ENCODE measurements at places on chromosomes 12 and 14.

DNA sequence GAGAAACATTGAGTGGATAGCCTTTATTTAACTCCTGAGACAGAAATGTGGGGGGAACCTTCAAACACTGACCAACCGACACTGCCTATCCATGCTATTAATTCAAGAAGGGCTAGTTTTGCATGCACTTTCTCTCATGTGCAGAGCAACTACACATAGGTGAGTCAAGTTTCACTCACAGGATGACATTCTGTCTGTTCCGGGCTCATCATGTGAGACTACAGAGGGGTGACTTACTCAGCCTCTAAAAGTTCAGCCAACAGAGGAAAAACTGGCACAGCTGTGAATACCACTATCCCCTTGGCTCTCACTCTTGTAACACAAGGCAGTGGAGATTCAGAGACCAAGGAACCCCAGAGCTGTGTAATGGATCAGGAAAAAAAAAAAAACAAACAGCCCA lies 13.3 kb downstream of the BEST3 start:
- no peak for DNase-seq

DNA sequence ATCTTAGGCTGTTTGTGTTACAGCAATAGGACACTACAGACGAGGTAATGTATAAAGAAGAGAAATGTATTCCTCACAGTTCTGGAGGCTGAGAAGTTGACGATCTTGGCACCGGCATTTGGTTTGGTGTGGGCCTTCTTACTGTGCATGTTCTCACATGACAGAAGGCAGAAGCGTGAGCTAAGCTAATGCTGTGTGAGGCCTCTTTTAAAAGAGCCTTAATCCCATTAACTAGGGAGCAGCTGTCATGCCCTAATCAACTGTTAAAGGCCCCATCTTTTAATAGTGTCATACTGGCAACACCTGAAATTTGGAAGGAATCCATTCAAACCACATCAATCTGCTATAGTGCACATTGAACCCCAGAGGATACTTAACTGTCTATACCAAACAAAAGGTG lies 992.9 kb downstream of the GALC start:
- DNase-seq, result no peak

DNA sequence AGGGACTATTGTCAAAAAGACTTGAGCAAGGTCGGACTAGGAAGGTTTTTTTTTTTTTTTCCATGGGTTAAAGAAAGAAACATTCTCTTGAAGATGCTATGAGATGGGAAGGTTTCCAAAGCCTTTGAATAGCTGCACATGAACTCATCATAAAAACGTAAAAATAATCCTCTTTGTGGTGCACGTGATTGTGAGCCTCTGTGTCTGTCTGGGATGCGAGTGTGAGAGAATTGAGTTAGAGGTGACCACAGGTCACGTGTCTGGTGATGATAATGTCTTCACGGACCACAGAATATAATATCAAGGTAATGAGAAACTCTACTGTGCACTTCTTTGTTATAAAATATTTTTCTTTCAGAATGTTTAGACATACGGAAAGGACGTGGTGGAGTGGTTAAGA lies 24.3 kb upstream of the ADGRD1 start:
- no peak for DNase-seq

GRCh38 chr12:32605326-32606095 lies 73.6 kb upstream of the DNM1L start:
- DNase-seq, result no peak

DNA sequence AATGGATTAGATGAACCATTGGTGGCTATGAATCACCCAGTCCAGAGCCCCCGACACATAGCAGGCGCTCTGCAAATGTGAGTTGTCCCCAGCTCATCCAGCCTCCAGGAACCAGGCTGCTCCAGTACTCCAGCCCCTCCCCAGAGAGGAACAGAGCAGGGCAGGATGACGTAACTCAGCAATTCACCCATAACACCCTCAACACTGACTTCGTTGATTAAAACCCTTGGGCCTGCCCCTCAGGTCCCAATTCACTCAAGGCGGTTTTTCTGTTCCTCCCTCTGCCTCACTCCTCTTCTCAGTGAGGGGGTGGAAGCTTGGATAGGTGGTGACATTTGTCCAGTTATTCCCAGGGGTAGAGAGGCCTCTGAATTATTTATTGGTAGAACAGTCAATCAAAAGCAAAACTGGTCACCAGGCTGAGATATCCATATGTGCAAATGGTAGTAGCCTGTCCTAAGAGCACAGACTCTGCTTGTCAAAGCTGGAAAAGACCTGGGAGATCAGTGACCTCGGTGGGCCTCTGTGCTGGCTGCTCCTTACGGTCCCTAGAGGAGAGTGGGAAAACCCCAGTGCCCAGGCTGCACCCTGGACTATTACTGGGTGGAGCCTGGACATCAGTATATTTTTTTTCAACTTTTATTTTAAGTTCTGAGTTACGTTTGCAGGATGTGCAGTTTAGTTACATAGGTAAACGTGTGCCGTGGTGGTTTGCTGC lies 97.0 kb downstream of the CMKLR1 start:
- DNase-seq, result no peak

DNA sequence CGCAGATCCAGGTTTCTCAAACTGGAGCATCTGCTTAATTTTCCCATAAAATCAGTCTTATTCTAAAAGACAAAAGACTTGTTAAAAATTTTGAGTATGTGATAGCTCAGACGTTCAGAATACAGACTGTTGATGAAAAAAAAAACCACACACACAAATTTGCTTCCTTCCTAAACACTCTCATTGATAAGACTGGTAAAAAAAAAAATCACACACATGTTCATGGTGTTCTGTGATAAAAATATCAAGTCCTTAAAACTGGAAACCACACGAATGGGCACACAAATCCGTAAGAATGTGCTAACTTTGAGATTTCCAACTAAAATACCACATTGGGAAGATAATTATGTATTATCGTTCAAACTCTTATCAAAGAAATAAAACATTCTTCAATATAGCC lies 6.7 kb upstream of the ARID4A start:
- DNase-seq, result no peak

DNA sequence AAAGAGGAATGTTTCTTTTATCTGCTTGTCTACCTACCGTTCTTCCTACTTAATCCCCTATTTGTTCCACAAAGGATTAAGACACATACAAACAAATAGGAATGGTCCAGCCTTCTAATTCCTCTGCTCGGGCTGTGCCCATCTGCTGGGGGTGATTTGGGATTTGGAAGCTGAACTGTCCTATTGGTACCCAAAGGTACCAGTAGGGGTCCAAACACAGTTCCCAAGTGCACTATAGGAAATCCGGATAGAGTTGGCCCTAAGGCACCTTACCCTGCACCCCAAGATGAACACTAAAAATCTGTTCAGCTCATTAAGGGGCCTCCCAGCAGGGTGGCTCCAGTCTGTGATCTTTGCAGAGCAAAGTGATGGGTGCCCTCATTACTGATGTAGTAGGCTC lies 566.9 kb downstream of the NRXN3 start:
- no peak for DNase-seq

- DNase-seq, result no peak
Measured at GRCh38 chr14:53441789-53442188, 288.7 kb upstream of the DDHD1 start.

DNA sequence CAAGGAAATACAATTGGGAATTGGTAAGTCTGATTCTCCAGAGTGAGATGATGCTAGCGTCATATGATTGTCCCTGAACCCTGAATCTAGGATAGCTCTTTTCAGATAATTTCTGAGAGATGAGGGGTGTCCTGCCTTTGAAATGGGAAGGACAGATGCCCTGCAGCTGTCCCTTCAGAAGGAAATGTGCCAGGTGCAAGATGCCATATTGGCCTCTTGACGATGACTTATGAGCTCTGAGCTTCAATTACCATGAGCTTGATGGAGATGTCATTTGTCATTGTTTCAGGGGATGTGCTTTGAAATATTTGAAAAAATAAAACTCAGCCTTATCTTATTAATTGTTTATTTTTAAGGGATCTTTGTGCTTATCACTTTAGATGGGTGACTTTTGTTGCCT lies 185.1 kb downstream of the DACT1 start:
- peak; percentile 71 for DNase-seq

DNA sequence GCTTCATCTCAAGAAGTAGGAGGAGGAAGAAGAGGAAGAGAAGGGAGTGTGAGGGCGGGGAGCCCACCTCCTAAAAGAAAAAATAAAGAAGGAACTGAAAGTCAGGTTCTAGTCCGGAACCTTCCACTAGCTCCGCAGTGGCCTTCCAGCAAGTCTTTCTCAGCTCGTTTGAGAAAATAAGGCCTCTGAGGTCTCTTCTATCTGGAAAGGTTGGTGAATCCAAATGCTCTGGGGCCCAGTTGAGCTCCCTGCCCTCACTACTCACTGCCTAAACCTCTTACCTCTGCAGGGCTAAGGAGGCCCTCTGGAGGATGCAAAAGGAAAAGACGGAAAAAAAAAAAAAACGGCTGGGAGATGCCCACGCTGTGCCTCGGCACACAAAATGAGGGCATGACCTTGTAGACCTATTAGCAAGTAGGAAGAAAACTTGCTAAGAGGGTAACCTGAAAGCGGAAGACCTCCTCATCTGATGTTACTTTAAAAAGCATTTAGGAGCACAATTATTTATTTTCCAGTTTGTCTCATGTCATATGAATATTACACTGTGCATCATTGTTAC lies 35.9 kb downstream of the FBLN5 start:
- peak; percentile 44 for DNase-seq

GRCh38 chr12:117042171-117042842 lies 56.9 kb downstream of the TESC start:
- no peak for DNase-seq

- no peak for DNase-seq
Measured at GRCh38 chr12:115506822-115507559, 770.5 kb downstream of the MED13L start.

DNA sequence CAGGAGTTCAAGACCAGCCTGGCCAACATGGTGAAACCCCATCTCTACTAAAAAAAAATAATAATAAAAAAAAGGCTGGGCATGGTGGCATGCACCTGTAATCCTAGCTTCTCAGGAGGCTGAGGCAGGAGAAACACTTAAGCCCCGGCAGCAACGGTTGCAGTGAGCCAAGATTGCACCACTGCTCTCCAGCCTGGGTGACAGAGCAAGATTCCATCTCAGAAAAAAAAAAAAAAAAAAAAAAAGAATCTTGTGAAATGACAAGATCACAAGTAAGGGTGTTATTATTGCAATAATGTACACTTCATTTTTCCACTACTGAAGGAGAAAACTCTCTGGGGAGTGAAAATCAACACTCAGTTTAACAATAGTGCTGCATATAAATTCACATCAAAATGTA lies 8.8 kb upstream of the PTGR2 start:
- no peak for DNase-seq

DNA sequence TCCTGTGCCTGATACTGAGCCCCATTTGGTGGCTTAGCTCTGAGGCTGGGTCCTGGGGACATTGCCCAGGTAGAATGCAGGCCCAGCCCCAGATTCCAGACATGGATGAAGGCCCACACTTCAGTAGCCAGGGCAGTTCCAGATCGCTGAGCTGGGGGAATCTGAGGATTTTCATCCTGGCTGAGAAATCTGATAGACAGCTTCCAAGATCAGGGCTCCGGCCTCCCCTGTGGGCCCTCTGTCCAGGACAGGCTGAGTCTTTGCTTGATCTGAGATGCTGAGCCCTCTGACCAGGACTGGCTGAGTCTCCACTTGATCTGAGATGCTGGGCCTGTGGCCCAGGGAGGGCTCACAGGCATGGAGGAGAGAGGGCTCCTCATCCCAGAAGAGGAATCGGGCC lies 3.3 kb upstream of the RASAL1 start:
- no peak for DNase-seq

DNA sequence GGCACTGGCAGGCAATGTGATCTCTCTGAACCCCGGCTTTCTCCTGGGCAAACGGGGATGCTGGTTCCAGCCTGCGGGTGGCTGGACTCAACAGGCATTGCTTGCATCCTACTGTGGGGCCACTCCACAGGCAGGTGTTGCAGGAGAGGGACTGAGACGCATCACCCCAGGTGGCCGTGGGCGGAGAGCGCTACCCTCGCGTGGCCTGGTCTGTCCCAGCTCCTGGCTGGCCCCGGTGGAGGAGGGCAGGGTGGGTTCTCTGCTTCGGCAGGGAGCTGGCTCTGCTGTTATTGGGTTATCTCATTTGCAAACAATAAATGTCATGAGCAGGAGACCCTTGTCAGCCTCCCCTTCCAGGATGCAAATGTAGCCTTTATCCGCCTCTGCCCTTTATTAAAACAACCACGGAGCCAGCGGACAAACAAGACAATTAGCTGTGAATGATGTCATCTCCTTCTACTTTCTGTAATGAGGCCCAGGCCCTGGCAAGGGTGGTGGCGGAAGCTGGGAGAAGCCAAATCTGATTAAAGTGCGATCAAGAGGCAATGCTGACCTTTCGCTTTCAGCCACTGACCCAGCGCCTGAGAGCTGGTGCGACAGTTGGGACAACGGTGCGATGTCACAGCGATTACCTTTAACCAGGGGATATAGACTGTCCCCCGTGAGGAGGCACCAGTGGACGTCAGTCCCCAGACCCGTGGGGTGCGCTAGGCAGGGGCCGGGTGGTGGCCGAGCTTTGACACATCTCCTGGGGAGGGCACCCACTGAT lies 161.8 kb downstream of the KIF26A start:
- no peak for DNase-seq

DNA sequence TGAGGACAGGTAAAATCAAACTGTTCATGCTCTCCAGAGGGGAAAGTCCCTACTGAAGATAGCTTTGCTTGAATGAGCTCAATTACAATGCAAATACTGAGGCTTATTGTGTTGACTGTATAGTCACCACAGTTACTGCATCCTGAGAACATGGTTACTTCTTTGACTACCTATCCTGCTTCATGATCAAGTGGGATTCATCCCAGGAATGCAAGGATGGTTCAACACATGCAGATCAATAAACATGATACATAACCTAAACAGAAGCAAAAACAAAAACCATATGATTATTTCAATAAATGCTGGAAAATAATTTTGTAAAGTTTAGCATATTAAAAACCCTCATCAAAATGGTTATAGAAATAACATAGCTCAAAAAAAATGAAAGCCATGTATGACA lies 32.9 kb upstream of the P2RX7 start:
- no peak for DNase-seq

GRCh38 chr12:13203034-13203922 lies 6.8 kb downstream of the EMP1 start:
- no peak for DNase-seq

DNA sequence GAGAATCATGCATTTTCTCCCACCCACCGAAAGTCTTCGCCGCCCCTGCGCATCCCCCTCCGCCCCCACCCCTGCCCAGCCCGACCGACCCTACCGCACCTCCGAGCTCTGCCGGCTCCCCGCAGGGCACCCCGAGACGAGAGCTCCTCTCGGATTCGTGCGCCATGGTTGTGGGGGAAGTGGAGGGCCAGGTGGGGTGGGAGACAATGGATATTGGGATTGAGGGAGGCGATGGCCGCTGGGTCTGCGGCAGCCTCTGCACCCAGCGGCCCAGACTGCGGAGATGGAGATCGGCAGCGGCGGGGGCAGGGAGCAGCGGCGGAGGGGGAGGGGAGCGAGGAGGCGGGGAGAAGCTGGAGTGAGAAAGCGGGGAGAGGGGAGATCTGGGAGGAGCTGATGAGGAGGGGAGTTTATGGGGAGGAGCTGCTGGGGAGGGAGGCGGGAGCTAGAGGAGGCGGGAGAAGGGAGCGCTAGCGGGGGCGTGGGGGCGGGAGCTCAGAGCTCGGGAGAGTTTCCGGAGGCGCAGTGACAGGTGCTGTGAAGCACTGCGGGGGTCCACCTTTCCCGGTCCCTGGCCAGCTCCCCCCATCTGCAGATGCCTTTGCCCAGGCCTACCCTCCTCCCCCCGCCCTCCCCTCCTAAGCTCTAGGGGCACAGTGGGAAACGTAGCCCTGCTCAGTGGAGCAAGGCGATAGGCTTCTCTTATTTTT lies at the start of gene SALL2:
Gene SALL2 (minus strand): TSS at position 385 of the 710 bp plus-strand sequence. CDS start 219 bp downstream, at position 166.
- peak; percentile 80 for DNase-seq

- no peak for DNase-seq
Measured at GRCh38 chr14:70425354-70425753, 8.5 kb upstream of the SYNJ2BP start.

Data from SHP77 treated with DMSO at 0.1 percent for 48 hours (cell line).